ENCODE measurements at places on chromosomes 4 and X.

DNA sequence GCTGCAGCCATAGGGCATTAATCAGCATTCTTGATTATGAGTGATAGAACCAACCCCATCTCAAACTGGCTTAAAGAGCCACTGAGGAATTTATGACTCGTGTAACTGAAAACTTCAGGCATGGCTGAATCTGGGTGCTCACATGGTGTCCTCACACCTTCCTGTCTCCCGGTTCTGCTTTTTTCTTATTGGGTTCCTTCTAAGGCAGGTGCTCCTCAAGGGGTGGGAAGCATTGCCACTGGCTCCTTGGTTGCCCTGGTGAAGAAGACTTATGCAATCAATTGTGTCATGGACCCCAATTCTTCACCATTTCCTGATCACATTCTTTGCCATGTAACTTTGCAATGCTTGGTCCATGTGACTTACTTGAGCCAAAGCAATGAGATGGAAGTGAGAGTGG is 4.3 kb upstream of the ZCCHC4 start:
- DNase-seq, result no peak

DNA sequence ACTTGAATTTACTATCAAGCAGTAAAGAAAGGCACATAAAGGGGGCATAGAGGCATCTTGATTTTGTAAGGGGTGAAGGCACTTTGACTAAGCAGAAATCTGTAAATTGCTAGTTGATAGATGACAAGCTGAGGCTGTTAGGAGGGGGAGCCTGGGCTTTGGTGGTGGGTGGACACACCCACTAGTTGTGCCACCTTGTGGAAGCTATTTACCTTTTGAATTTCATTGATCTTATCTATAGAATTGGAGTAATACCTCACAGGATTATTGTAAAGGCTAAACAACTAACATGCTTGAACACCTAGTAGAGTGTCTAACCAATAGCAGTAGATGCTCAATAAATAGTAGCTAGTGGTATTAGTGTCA is 142.8 kb upstream of the KCNIP4 start:
- no peak for DNase-seq

DNA sequence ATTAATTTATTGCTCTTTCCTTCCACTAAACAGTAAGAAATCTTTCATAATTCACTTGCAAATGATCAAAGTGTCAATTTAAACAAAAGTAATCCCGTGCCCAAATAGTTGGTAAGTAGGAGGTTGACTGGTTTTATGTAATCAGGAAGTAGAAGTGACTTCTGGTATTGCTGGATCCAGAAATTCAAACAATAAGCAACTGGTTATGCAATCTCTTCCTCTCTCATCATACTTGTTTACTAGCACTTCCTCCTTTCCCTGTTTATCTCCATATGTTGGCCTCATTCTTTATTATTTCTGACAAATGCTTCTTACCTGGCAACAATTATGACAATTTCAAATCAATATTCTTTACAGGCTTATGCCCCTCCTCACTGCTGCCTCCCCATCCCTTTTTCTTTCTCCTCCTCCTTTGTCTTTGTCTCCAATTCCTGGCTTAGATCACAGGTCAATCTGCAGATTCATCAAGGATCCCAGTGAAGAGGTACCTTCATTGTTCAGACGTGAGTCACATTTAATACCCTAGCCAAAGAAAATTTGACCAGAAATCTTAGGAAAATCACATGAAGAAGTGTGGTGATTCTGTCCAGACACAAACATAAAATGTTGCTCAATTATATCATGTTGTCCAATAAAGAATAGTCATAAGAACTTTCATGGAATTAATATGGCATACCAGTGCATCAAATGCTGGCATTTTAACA is 323.2 kb upstream of the PCDH7 start:
- no peak for DNase-seq

GRCh38 chr4:48798117-48798516 is 18.0 kb upstream of the FRYL start:
- DNase-seq, result no peak

- DNase-seq, result no peak
These were observed 89.5 kb upstream of the CITED1 start for GRCh38 chrX:72395237-72395636.

DNA sequence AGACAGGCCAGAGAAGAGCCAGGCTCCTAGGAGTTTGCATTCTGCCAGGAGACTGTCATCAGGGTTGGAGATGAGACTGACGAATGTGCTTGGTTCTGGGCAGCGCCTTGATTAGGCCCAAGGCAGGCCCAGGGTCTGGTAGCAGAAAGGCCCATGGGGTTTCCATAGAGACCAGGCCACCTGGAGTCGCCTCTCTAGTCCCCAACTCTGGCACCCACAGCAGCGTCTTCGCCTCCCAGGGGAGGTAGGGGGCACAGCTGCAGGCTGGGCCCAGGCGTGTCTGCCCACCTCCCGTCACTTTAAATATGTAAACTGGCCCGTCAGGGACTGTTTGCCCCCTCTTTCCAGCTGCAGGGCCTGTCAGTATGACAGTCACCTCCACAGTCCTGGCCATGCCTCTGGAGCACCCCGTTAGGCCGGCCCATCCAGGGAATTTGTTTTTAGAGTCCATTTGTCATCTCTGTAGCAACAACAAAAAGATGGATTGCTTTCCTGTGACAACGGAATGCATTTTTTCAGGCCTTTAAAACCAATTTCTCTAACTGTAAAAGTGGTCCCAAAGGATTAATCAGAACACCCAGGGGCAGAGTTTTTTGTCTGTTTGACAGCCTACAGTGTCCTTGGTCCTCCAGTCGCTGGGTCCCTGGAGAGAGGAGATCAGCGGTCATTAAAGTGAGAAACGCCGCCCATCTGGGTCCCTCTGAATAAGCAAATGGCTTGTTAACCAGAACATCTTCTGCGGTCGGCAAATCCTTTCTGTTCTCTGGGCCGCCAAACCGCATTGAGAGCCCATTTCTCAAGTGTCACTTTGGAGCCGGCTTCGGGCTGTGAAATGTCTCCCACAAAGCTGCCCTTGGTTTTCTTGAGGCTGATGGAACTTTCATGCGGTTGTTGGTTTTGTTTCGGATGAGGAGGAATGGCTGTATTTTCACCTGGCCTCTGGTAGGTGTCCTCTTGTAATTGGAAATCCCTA is 153.0 kb upstream of the PSAPL1 start:
- no peak for DNase-seq

- DNase-seq, result no peak
These were observed 87.3 kb upstream of the TEX13A start for GRCh38 chrX:105307762-105308161.

GRCh38 chrX:46029777-46030176 is 515.4 kb downstream of the ZNF674 start:
- no peak for DNase-seq

All from thoracic aorta (tissue), 2 donors.